Stimulated activated CD8-positive, alpha-beta memory T cell treated with anti-CD3 and anti-CD28 coated beads, Interleukin-4, amount 100 ng/mL, for 4 hours (primary cell): ENCODE measurements at places on chromosomes 13 and 19.

DNA sequence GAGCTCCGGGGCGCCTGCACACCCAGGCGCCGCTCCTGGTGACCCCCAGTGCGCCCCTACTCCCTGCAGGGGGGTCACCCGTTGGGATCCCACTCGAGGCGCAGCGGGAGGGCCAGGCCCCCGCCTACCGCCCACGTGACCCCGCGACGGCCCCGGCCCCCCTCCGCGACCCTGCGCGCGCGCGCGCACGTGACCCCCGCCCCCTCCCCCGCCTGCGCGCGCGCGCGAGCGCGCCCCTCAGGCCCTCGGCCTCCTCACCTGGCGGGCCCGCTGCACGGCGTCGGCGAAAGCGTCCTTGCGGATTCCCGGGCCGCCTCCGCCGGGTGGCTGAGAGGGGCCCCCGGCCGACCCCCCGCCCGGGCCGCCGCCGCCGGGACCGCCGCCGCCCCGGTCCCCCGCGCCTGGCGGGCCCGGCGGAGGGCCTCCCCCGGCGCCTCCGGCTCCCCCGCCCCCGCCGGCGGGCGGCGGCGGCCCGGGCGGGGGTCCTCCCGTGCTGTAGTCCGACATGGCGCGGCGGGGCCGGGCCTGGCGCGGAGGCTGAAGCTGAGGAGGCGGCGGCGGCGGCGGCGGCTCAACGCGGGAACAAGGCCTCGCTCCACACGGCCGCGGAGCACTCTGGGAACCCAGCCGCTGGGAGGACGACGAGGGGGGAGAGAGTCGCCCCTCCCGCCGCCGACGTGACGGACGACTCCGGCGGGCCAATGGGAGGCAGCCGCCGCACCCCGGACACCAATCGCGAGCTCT, at the start of gene KHSRP:
Gene KHSRP, minus strand, starts transcription at position 617 of the 744 bp plus-strand sequence. Its CDS starts 110 bp downstream, at position 507.
- DNase-seq = no peak

- DNase-seq = no peak
Observed at GRCh38 chr13:80006940-80007339, 334.0 kb downstream of the SPRY2 start.

- DNase-seq = no peak
Observed at GRCh38 chr13:60412909-60413616, 16.0 kb downstream of the TDRD3 start.

DNA sequence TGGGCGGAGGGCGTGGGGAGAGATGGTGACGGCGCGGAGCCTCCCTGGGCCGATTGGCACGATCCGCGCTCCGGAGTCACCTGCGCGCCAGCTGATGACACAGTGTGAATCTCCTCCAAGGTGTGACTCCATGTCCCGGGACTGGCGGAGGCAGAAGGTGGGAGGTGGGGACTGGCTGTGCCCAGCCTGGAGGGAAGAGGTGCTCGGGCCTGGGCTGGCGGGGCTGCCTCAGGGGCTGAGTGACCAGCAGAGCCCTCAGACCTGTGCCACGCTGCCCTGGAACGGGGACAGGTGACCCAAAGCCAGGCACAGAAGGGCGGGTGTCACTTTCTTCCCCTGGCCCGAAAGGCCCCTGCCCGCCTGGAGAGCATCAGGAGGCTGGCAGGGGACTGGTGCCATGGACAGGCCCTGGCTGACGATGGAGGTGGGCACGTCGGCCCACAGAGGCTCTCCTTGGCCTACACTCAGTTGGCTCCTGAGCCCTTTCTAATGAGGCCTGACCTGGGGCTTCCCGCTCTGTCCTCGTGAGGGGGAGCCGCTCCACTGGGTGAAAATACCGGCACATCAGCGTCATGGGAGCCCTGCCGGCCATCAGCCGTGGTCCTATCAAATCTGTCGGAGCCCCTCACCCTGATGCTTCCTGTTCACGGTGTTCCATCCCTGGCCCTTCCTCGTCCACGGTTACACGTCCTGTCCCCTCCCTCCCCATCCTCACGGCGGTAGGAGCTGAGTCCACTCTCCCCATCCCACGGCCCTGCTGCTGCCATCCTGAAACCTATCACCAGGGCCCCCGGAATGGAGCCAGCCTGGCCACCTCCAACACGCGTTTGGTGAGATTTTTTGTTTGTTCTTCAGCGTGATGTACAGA, 75.6 kb downstream of the SPACA7 start:
- no peak for DNase-seq

DNA sequence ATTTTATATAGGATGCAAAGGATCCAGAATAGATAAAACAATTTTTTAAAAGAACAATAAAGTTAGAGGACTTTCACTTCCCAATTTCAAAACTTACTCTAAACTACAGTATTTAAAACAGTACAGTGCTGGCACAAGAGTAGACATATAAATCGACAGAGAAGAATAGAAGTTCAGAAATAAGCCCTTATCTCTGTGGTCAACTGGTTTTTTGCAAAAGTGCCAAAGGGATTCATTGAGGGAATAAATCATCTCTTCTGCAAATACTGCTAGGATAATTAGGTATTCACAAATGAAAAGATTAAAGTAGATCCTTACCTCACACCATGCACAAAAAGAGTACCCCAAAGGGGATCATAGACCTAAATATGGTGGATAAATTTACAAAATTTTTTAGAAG, 431.0 kb upstream of the HTR2A start:
- no peak for DNase-seq

DNA sequence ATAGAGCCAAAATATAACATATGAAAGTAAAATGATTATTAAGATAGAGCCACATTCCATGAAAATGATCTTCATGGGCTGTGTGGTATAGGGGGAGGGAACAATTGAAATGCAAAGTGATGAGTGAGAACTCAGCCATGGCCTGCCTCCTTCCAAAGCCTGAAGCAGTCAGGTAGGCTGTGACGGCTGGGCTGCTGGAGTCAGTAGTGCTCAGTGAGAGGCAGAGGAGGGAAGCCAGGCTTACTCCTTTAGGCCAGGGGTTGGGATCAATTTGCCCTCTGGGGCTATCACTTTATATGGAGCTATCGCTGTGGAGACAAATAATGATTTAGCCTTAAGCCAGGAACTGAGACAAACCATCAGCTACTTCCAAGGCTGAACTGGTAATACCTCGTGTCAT, 654.9 kb downstream of the FGF9 start:
- DNase-seq = no peak

DNA sequence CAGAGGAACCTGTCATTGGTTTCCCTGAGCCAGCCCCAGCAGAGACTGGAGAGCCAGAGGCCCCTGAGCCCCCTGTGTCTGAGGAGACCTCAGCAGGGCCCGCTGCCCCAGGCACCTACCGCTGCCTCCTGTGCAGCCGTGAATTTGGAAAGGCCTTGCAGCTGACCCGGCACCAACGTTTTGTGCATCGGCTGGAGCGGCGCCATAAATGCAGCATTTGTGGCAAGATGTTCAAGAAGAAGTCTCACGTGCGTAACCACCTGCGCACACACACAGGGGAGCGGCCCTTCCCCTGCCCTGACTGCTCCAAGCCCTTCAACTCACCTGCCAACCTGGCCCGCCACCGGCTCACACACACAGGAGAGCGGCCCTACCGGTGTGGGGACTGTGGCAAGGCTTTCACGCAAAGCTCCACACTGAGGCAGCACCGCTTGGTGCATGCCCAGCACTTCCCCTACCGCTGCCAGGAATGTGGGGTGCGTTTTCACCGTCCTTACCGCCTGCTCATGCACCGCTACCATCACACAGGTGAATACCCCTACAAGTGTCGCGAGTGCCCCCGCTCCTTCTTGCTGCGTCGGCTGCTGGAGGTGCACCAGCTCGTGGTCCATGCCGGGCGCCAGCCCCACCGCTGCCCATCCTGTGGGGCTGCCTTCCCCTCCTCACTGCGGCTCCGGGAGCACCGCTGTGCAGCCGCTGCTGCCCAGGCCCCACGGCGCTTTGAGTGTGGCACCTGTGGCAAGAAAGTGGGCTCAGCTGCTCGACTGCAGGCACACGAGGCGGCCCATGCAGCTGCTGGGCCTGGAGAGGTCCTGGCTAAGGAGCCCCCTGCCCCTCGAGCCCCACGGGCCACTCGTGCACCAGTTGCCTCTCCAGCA, 4.2 kb downstream of the ZNF574 start:
- DNase-seq = no peak

GRCh38 chr13:27007166-27007565, 164.4 kb downstream of the USP12 start:
- no peak for DNase-seq

GRCh38 chr13:23822252-23822824, 66.9 kb downstream of the MIPEP start:
- no peak for DNase-seq

GRCh38 chr13:39374741-39375189, 228.2 kb downstream of the LHFPL6 start:
- no peak for DNase-seq

DNA sequence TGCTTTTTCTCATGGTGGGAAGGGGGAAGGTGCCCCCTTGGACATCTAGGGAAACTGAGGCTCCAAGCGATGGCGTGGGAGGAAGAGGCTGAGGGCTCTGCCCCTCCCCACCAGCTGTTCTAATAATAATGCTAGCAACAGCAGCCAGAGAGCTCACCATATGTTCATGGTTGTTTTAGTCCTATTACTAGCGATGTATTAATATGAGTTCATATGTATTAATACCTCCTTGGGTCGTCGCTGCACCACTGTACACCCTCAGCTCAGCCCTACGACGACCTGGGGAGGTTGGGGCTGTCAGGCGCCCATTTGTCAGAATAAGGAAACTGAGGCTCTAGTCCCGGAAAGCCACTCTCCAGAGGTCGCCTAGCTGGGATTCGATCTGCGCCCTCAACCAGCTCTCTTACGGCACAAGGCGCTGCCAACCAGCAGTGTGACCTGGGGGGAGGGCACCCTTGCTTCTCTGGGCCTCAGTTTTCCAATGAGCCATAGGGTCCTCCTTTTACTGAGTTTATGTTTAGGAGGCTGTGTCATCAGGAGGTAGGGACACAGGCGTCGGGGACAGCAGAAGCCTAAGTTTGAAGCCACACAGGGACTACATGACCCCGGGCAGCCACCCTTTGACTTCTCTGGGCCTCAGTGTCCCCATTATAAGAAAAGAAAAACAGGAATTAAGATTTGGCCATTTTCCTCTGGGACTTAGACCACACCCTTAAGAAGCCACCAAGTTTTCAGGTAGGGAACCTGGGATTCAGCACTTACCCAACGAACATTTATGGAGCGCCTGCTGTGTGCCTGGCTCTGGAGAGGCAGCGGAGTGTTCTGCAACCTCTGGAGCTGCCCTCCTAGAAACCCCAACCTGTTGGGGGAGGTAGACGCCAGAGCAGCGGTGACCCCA, 664 bp downstream of the MAST3 start:
- DNase-seq = no peak

DNA sequence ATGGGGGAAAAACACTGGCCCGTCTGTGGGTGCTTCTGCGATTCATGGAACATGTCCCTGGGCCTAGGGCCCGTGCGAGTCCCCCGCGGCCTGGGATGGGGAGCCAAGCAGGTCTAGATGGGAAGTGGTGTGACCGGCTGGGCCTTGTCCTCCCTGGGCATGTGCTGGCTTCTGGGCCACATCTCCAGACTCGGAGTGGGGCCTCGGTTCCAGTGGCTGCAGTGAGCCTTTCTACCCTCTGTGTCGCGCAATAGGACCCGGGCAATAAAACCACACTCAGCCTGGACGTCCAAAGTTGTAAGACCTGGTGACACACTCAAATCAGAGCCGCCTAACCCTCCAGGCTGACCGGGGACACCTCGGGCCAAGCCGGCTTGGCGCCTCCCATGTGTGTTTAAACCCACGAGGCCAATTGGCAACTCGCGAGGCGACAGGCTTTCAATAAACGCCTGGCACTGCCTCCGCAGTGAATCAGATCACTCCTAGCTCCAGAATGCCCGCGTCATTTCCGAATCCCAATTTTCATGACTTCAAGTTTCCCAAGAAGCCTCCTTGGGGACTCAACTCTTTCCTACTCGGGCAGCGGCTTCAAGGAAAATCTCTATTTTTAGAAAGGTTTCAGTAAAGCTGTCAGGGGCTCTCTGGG, 57.3 kb downstream of the KLF2 start:
- no peak for DNase-seq

DNA sequence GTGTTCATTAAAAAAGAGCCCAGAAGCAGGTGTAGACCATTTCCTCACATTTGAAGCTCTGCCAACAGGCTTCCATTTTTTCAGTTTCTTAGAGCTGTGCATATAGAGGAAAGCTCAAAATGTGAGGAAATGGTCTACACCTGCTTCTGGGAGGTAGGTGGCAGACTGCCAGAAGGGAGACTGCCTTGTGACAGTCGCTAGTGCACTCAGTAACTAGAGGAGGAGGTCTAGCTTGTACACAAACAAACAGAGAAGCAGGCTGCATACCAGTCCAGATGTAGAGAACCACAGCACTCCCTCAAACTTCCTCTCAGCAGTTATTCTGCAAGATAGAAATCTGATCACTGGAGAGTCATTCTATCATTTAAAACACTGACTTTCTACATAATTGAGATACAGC, 800.2 kb downstream of the EFNB2 start:
- DNase-seq = no peak

GRCh38 chr13:107466326-107467099, 748.8 kb downstream of the LIG4 start:
- no peak for DNase-seq

- no peak for DNase-seq
Observed at GRCh38 chr19:39194832-39195542, 1.8 kb upstream of the NCCRP1 start.

DNA sequence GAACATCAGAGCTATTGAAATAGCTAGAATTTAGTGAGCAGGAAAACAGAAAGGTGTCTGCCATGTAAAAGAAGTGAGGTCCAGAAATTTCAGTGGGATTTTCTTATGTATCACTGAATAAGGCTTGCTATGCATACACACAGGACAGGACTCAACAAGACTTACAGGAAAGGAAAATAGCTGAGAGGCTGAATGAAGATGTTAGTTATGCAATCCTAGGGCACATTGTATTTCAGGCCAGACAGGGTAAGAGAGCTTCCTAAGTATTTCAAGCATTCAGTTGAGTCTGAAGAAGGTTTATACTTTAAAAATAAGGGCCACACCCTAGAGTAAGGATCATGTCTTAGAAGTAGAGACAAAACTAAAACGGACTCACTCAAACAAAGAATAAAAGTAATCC, 419.9 kb upstream of the PRR20A start:
- DNase-seq = no peak

GRCh38 chr19:5914358-5914774, 312 bp downstream of the CAPS start:
- no peak for DNase-seq

DNA sequence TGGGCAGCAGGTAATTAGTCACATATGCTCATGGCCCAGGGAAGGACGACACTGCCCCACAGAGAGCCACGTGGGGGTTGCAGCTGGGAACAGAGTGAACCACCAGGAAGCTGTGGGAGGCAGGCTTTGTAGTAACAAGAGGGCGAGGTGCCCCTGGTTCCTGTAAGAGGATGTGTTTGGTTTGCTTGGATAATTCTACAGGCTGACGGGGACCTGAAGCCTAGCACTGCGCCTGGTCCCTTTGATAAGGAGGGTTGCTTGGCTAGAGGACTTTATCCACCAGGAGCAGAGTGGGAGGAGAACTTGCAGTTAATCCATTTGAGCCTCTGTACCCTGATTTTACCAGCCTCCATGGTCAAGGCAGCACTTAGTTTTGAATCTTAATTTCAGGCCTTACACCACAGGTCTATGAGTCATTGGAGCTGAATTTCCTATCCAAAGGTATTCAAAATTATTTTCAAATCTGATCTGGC, 67.4 kb upstream of the CLDN10 start:
- DNase-seq = no peak
